ENCODE measurements at places on chromosomes 3 and 15.

- peak; percentile 51 for ATAC-seq
Observed at GRCh38 chr3:185280572-185281365, 26.9 kb upstream of the EHHADH start.

DNA sequence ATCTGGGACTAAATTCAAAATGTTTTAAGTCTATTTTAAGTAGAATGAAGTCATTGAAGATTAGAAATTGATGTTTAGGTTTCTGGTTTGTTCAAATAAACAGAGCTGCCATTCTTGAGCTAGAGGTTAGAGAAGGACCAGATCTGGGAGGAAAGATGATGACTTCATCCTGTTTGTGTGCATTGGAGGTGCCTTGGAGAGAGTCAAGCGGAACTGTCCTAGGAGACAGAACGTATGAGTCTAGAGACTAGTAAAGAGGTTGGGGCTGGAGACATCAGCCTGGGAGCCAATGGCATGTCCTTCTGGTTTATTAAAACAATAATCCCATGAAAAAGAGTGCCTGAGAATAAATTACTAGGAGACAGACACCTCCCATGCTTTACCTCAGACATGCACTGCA is 303.4 kb downstream of the KBTBD8 start:
- no peak for ATAC-seq

DNA sequence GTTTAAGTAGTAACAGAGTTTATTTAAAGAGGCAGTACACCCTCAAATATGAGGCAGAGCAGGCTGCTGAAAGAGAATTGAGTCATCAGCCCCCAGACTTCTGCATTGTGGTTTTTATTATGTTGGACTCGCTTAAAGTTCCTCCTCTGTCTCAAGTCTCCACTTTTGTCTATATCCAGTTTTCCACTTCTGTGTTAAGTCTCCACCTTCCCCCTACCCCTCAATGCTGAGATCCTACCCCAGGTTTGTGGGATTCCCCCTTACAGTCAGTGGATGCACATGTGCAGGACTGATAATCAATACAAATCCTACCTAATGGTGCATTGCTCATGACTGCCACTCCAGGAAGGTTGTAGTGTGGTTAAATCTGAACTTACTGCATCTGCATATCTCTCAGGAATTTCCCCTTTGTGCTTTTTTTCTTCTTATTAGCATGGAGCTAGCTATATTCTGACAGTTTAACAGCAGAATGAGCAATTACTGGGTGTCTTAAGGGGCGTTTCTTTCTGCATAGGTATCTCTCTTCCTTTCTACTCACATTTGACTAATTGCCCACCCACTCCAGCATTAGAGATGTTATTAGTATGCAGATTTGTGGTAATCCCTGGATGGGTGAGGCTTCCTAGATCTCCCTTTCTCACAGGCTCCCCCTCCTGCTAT is 11.9 kb upstream of the CD200R1L start:
- no peak for ATAC-seq

DNA sequence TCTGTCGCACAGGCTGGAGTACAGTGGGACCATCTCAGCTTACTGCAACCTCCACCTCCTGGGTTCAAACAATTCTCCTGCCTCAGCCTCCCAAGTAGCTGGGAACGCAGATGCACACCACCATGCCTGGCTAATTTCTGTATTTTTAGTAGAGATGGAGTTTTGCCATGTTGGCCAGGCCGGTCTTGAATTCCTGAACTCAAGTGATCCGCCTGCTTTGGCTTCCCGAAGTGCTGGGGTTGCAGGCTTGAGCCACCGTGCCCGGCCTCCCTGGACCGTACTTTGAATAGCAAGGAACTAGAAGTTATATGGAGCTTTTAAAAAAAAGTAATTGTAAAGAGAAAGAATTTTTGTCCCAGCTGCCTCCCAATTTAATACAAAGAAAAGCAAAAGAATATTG is 8.3 kb upstream of the ANKUB1 start:
- no peak for ATAC-seq

- ATAC-seq = no peak
Observed at GRCh38 chr3:139745831-139746230, 68.1 kb upstream of the NMNAT3 start.

DNA sequence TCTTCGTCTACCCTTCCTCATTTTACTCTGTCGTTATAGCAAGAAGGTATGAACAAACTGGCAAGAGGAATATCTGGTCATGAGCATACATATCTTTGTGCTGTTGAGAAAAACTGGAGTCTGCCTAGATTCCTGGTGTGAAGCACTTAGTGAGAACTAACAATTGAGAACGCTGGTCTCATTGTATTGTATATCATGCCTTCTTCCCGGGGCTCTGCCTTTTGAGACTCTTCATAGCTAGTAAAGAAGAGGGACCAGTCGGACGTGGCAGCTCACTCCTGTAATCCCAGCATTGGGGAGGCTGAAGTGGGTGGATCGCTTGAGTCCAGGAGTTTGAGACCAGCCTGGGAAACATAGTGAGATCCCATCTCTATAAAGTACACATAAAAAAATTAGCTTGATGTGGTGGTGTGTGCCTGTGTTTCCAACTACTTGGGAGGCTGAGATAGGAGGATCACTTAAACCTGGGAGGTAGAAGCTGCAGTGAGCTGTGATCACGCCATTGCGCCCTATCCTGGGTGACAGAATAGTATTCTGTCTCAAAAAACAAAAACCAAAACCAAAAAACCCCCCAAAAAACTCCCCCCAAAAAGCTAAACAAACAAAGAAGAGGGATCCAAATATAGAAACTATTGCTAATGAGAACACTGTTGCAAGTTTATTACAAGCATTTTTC is 11.8 kb downstream of the CMC1 start:
- ATAC-seq = no peak

GRCh38 chr3:189498995-189499704 is 132.0 kb upstream of the TP63 start:
- no peak for ATAC-seq

GRCh38 chr3:61157414-61157813 is 93.8 kb downstream of the FHIT start:
- ATAC-seq = no peak

- ATAC-seq = no peak
Observed at GRCh38 chr15:48466820-48467219, 135.6 kb downstream of the DUT start.

DNA sequence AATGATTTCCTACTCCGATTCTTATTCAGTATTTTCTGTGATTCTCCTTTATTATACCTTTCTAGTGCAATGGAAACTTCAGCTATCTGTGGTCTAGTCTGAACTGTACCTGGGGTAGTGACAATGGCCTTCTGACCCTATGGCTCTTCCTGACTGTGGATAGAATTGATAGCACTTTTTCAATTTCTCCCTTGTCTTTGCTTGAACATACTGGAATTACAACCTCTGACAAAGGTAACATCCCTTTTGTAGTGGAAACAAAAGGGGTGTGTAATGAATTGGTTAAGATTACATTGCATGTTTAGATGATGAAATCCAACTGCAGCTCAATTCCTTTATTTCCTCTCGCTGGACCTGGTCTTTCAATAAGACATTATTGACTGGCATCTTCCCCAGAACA is 21.0 kb upstream of the SOX2 start:
- ATAC-seq = no peak

- ATAC-seq = no peak
Observed at GRCh38 chr15:73927003-73927475, 777 bp downstream of the LOXL1 start.

- peak; percentile 67 for ATAC-seq
Observed at GRCh38 chr15:65132878-65133547, 595 bp downstream of the PDCD7 start.

DNA sequence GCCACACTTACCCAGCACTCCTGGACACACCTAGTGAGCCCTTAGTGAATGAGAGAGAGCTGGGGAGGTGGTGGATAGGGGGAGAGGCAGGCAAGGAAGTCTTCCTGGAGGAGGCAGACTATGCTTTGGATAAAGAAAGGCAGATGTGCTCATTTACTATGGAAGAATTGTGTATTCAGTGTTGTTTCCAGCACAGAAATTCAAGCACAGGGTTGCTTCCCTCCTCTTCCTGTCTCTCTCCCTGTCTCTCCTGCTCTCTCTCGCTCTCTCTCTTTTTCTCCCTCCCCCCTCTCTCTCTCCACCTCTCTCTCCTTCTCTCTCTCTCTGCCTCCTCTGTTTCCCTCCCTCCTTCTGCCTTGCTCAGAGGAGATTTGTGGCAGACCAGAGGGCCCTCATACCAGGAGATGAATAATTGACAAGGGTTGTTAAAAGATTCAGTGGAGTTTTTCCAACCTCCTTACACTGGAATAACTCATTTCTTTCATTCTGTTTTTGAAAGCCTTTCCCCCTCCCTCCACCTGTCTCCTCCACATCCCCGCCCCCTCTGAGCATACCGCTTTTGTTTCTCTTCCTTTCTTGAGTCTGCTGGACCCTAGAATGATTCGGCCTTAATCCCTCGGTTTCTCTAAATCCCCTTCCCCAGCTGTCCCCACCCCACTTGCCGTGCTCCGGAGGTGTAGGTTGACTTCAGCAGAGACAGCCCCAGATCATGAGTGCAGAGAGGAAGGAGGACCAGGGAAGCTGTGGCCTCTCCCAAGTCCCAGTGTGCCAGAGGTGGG is 65.6 kb downstream of the CCDC33 start:
- no peak for ATAC-seq

DNA sequence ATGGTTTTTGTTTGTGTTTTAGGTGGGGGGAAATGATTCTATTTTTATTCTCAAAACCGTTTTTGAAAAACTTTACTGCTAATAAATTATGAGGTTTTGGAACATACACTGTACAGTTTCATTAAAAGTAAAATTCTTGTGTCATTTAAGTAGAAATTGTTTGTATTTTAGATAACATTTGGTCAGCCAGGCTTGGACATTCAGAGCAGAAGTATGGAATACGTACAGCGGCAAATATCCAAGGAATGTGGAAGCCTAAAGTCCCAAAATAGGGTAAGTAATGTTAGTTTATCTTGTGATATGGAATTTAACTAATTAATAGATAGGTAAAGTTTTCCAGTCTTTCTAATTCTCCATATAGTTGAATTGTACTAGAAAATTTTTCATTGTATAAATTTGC is 96.6 kb downstream of the SPRED1 start:
- no peak for ATAC-seq

GRCh38 chr15:69237718-69238117 is 61.0 kb upstream of the PAQR5 start:
- ATAC-seq = no peak

DNA sequence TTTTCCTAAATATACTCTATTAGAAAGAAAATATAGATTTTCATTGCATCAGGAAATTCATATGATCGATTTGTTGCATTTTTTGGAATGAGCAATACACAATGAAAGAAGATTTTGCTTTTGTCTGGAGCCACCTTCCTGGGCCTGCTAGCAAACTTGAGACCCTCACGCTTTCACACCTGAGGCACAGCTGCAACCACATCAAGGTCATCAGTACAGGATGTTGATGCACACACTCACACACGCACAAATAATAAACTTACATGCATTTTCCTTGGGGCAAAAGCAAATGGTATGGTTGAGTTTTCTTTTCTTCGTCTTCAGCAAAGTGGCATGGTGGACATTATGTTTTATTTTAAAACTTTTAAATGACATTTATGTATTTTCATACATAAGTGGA is 64.8 kb upstream of the SATB1 start:
- no peak for ATAC-seq

- no peak for ATAC-seq
Observed at GRCh38 chr3:74636981-74637380, 22.5 kb upstream of the CNTN3 start.

DNA sequence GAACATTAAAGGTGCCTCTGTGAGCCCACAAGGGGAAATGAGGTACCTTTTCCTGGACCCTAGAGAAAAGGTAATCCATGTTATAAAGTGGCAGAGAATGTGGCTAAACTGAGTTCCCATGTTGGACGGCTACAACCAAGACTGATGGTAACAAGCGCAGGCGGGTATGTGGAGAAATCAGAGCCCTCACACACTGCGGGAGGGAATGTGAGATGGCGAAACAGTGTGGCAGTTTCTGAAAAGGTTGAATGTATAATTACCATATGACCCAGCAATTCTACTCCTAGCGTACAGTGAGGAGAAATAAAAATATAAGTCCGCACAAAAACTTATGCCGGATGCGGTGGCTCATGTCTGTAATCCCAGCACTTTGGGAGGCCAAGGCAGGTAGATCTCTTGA is 24.1 kb upstream of the SHISA5 start:
- no peak for ATAC-seq

DNA sequence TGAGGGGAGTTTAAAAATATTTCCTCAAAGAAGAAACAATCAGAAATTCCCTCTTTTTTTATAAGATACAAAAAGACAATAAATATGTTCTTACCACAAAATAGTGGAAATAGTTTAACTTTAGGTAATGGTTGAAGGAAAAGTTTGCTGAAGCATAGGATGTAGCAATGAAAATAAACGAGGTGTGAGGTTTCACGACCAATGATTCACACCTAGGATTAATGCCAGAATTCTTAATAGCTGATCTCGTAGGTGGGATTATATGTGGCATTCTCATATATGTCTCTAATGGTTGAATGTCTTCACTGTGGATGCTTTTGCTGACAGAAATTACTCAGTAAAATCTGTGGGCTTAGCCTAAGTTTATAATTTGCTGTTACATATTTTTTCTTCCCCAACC is 467.7 kb downstream of the FGF12 start:
- ATAC-seq = no peak

- no peak for ATAC-seq
Observed at GRCh38 chr3:184085389-184085852, 11.4 kb upstream of the HTR3E start.

- ATAC-seq = peak; percentile 74
Observed at GRCh38 chr15:62109982-62110851, 43.4 kb downstream of the C2CD4A start.

- ATAC-seq = peak; percentile 56
Observed at GRCh38 chr15:33159726-33160453, 34.6 kb downstream of the FMN1 start.

DNA sequence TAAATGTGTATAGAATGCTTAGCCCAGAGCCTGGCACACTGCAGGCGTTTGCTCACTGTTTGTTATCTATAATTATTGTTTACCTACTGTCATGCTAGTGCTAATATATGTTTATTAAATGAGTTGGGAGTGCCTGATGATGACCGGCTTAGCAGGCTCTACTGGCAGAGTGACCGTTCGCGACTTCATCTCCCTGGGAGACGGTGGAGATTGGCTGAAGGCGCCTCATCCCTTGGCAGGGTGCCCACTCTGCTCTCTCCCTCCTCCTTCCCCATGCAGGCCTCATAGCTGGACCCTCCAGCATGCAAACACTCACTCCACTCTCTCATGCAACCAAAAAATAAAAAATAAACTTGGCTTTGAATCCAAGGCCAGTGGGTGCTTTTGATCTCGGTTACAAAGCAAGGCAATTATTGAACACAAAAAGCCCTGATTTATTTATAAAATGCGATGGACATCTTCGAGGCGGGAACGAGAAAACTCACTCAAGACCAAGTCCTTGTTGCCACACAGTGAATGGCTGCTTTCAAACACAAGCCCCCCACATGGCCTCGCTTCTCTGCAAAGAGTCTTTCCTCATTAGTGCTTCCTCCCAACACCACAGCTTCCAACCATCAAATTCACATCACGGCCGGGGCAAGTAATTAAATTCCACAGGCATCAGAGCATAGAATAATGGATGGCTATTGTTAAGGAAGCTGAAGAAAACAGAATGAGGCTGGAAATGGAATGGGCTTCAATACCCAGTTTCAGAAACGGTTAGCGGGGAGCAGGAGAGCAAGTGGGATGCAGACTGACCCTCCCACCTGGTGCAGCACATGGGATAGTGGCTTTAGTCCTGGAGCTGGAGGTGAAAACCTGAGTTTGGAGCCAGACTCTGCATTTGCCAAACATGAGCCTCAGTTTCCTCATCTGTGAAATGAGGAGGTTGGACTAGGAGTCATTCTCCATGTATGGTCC is 135.7 kb upstream of the RAD18 start:
- ATAC-seq = no peak

GRCh38 chr3:185292238-185292637 is 38.4 kb upstream of the EHHADH start:
- no peak for ATAC-seq

GRCh38 chr15:75203908-75204263 is 2.2 kb downstream of the C15orf39 start:
- no peak for ATAC-seq
